ENCODE measurements at places on chromosomes 5 and 9. TPM values are rescaled to one million over a fixed set of nuclear protein-coding genes. Genes with fewer than 3 reads are reported as not detected.

The AMBP gene
- 1.0 TPM for total RNA-seq

The COL5A1 gene
- 29.0 TPM for total RNA-seq

The PCDHGA4 gene
- 3.1 TPM for total RNA-seq

The ZBTB34 gene
- total RNA-seq = 15.4 TPM

The EFNA5 gene
- total RNA-seq = 10.2 TPM

The WNT8A gene
- total RNA-seq = not detected

The ADGRV1 gene
- 49.7 TPM for total RNA-seq

The SEMA6A gene
- 44.3 TPM for total RNA-seq

The MLANA gene
- not detected for total RNA-seq

DNA sequence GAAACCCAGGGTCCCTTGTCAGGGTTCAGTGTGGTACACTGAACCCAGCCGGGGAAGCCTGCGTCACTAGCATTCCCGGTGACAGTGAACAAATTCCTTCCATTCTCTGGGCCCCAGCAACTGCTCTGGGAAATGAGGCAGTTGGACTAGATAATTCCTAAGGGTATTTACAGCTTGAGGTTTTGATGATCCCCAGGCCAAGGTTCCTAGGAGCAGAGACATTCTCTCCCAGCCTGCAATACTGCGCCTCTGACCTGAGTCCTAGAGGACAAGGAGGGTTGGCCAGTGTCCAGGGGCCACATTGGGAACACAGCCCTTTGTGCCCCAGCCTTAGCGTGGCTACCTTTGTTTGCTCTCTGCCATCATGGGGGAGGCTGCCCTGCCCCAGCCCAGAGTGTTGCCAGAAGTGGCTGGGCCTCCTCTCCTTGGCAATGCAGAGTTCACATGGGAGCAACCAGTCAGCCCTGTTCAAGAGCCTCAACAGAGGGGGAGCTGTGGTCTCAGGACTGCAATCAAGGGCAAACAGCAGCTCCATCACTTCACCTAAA is 178.2 kb downstream of the SEC61B start:
- H3K27me3 ChIP-seq = no peaks in the 10 kb centered on the region
- no peak overlapping the region for H3K4me3 ChIP-seq
- DNase-seq = no peak
- no peaks in the 10 kb centered on the region for H3K4me1 ChIP-seq

DNA sequence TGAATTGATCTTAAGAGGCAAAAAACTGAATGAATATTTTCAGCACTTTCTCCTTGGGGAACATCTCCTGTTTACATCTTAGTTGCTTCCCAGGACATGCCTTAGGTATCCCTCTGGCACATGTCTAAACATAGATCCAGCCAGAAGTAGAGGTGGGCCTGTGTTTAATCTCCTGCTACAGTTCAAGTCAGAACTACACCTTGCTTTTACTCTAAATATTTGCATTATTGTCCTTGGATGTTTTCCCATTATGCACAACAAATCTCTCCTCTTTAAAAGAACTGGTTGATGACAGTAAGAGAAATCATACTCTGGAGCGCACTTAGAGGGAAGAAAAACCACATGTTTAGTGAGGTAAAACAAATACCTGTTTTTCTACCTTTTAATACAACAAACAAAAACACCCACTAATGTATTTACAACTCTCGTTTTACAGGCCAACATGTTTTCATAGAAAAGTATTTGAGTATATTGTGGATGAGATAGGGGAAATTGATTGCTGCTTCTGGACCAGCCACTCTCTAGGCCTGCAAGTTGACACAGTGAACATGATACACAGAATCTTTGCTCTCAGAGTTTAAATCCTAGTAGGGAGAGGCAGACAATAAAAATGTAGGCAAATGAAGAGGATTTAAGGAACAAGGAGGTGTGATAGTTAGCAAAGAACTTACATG is 32.3 kb downstream of the TNFAIP8 start:
- H3K27me3 ChIP-seq = no peaks in the 10 kb centered on the region
- no peak overlapping the region for H3K27ac ChIP-seq
- peaks cover 31% of the 10 kb centered on the region for H3K4me1 ChIP-seq
- H3K36me3 ChIP-seq = peaks cover 4% of the 10 kb centered on the region

DNA sequence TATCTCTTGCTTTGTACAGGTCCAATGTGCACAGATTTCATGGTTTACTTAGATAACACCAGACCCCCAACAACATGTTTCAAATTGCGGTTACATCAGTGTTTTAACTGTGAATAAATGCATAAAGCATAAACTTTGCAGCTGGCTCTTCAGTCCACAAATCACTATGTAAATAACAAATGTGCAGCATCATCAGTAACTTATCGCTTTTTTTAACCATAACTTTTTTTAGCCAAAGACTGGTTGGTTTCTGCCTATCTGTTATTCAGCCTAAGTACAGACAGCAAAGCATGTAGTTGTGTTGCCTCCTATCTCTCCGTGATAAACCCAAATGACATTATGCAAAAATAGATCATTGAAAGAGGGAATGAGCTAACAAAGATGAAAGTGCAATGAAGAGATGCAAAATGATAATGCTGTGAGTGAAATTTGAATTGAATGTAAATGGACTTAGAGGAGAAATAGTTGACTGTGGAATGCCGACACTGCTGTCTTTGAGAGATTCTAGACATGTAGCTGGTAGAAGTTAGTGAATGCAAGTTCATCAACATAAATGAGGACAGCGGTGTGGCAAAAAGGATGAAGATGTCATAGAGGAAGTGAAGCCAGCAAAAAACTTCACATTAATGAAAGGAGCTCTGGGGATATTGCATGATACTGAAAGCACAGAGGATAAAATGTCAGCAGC is 108.8 kb downstream of the PDE8B start:
- H3K27ac ChIP-seq = no peak overlapping the region
- DNase-seq = no peak
- no peaks in the 10 kb centered on the region for H3K27me3 ChIP-seq

DNA sequence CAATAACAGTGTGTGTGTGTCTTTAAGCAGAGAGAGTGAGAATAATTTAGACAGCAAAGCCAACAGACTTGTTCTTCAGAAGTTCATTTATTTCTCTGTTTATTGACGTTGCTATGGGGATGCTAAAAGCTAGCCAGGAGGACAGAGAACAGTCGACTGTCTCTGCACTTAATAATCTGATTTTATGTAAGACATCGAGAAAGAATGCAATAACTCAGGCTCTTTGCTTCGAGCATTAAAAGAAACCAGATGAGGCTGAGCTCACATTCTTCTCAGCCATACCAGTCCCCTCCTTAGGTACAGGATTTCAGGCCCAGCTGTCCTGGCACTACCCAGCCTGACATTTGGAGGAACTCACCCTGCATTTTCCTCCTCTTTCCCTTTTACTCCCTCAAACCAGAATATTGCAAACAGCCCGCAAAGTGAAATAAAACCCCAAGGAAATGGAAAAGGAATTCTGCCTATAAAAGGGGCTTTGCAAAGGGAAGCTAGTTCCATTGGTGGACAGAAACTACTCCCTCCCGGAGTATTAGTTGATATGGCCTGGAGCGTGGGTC is 44.5 kb upstream of the DPYSL3 start:
- no peaks in the 10 kb centered on the region for H3K36me3 ChIP-seq
- peak overlapping the region; percentile 73 for H3K27ac ChIP-seq
- peaks cover 36% of the 10 kb centered on the region for H3K4me1 ChIP-seq

DNA sequence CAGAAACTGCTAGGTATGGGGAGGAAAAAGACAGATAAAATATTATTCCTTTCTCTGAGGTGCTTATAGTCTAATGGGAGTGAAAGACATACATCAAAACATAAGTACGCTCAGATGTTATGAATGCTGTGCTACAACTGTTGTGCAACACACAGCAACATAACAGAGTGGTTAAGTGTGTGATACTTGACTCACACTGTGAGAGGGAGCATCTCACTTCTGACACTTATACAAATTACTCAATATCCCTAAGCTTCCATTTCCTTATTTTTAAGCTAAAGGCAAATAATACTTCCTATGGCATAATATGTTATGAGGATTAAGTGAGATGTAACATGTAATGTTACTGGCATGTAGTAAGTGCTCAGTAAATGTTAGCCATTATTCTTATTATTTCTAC is 110.6 kb upstream of the FER start:
- no peaks in the 10 kb centered on the region for H3K4me1 ChIP-seq
- no peak overlapping the region for H3K27ac ChIP-seq
- H3K27me3 ChIP-seq = no peaks in the 10 kb centered on the region

GRCh38 chr9:133355881-133356357 is 368 bp downstream of the SURF1 start:
- peaks cover 29% of the 10 kb centered on the region for H3K4me1 ChIP-seq
- H3K36me3 ChIP-seq = peaks cover 68% of the 10 kb centered on the region
- H3K27ac ChIP-seq = peak overlapping the region; percentile 88
- no peak for DNase-seq
- peak overlapping the region; percentile 91 for H3K4me3 ChIP-seq

GRCh38 chr5:134463176-134463720 is 51.6 kb upstream of the CDKN2AIPNL start:
- no peak for DNase-seq
- no peaks in the 10 kb centered on the region for H3K27me3 ChIP-seq
- H3K27ac ChIP-seq = no peak overlapping the region
- H3K4me3 ChIP-seq = no peak overlapping the region

GRCh38 chr9:34664281-34665066 is 2.0 kb upstream of the CCL27 start:
- peaks cover 21% of the 10 kb centered on the region for H3K36me3 ChIP-seq
- H3K4me1 ChIP-seq = peaks cover 24% of the 10 kb centered on the region
- peak overlapping the region; percentile 98 for H3K27ac ChIP-seq
- peak; percentile 79 for DNase-seq
- peak overlapping the region; percentile 69 for H3K4me3 ChIP-seq

- H3K4me1 ChIP-seq = peaks cover 38% of the 10 kb centered on the region
- no peak for DNase-seq
- H3K27me3 ChIP-seq = no peaks in the 10 kb centered on the region
- no peak overlapping the region for H3K4me3 ChIP-seq
- H3K27ac ChIP-seq = no peak overlapping the region
These were observed 36.2 kb upstream of the UBAC1 start for GRCh38 chr9:135997090-135998015.

- H3K27ac ChIP-seq = no peak overlapping the region
- H3K4me1 ChIP-seq = peaks cover 26% of the 10 kb centered on the region
- H3K36me3 ChIP-seq = peaks cover 22% of the 10 kb centered on the region
- no peak for DNase-seq
- no peak overlapping the region for H3K4me3 ChIP-seq
- no peaks in the 10 kb centered on the region for H3K27me3 ChIP-seq
These were observed 2.4 kb downstream of the SMIM15 start for GRCh38 chr5:61159836-61160235.

GRCh38 chr5:140480310-140481014 is 67.0 kb upstream of the EIF4EBP3 start:
- no peak overlapping the region for H3K4me3 ChIP-seq
- H3K27ac ChIP-seq = no peak overlapping the region
- DNase-seq = no peak
- no peaks in the 10 kb centered on the region for H3K4me1 ChIP-seq
- peaks cover 43% of the 10 kb centered on the region for H3K36me3 ChIP-seq

DNA sequence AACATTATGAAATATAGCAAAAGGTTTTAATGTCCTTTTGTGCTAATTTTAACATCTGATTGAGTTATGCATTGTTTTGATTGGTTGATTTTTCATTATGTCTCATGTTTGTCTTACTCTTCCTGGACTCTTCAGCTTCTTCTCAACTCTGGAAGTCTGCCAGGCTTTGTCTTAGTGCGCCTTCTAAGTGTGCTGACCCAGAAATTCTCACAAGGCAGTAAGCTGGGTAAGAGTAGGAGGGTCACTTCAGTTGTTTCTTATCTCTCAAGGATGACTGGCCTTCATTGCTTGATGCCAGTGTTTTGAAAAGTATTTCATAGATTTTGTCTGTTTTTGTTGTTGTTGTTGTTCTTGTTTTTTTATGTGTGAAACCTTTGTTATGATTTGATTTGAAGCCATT is 59.2 kb downstream of the RIC1 start:
- H3K27me3 ChIP-seq = no peaks in the 10 kb centered on the region
- H3K27ac ChIP-seq = no peak overlapping the region
- H3K36me3 ChIP-seq = no peaks in the 10 kb centered on the region

DNA sequence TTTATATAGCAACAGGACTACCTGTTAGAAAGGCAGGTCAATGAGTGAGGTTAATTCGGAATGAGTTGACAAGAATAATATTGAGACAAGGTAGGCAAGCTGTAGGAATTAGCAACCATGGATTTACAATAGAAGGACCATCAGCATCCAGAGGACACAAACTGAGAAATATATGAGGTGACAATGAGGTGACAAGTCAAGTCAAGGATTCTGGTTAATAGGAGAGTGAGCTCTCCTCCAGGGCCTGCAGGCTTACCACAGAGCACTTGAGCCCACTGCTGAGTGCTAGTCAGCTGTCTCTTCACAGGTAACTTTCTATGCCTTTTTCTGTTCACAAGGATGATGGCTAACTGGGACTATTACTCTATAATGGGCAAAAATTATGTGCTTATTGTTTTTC is 227.2 kb downstream of the MRPS30 start:
- no peaks in the 10 kb centered on the region for H3K27me3 ChIP-seq
- no peak for DNase-seq
- no peaks in the 10 kb centered on the region for H3K4me1 ChIP-seq
- no peak overlapping the region for H3K4me3 ChIP-seq

DNA sequence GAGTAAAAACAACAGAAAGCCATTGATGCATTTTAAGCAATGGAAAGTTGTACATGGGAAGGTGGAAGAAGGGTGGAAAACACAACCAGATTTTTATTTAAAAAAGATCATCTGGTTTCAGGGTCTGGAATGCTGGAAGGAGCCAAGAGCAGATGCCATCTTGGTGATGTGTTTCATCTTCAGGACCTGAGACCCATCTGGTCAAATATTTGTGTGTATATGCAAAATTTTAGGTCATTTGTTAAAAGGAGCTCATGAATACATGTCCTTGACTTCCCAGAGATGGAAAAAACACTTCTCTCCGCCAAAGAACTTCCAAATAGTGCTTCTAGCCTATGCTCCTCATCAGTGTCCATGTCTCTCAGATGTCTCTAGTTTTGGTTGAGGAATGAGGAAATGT is 110.6 kb upstream of the GDNF start:
- H3K27me3 ChIP-seq = no peaks in the 10 kb centered on the region
- no peaks in the 10 kb centered on the region for H3K36me3 ChIP-seq
- no peak for DNase-seq

Data from lower lobe of right lung (tissue), 2 donors.